ENCODE measurements at places on chromosomes 1 and 21. TPM values are rescaled to one million over a fixed set of nuclear protein-coding genes. Genes with fewer than 3 reads are reported as not detected.

GRCh38 chr1:150146849-150147542 is 2.7 kb upstream of the PLEKHO1 start:
- H3K27me3 ChIP-seq = peaks cover 36% of the 10 kb centered on the region
- peaks cover 10% of the 10 kb centered on the region for H3K4me1 ChIP-seq
- no peak for DNase-seq
- H3K4me3 ChIP-seq = no peak overlapping the region
- H3K36me3 ChIP-seq = peaks cover 2% of the 10 kb centered on the region

DNA sequence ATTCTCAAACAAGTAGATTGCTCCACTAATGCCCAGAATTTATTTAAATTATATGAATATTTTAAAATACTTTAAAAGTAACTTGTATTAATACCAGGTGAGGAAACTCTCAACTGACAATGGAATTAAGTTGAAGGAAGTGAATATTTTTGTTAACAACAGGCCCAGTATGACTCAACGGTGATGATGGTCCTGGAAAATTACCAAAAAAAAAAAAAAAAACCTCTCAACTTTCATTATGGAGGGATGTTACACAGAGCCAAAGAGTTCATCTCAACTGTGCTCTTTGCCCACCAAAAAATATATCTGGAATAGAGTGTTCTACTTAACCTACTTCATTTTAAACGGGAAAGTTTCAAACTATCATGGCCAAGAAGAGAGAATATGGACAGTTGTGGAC is 28.3 kb downstream of the CFH start:
- no peak for DNase-seq
- no peak overlapping the region for H3K27ac ChIP-seq
- H3K36me3 ChIP-seq = no peaks in the 10 kb centered on the region
- no peaks in the 10 kb centered on the region for H3K27me3 ChIP-seq
- H3K4me3 ChIP-seq = no peak overlapping the region
- no peaks in the 10 kb centered on the region for H3K4me1 ChIP-seq

DNA sequence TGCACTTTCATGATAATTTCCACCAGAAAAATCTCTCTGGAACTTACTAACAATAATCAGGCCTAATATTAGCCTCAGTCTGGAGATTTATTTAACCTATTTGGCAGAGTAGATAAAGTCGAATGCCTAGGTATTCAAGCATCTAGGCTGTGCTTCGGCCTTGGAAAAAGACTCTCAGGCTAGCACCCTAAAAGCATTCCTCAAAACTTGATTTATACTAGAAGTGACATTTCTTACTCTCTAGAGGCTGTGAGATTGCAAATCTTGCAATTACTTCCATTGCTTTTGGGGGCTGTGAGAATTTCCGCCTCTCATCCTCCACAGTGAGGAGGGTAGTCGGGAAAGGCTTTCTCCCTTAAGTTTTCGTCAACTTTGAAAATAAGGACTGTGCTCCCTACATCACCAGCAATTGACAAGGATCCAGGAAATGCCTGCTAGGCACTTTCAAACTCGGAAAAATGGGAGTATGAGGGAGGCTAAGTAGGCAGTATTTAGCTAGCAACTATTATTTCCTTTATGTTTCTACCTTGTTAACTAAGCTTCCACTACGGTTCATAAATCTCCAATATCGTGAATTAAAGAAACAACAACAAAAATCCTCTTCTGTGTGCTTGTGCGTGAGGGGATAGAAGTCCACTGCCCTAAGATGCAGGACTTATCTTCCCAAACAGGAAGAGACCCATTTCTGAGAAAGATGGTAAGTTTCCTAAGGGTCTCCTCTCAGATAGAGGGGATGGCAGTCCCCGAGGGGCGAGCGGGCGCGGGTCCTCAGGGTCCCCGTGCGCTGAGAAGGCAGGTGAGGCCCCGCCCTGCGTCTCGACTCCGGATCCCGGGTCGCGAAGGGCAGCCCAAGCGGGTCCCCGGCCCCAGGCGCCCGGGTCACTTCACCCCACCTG is 1.1 kb upstream of the LMO4 start:
- peak overlapping the region; percentile 80 for H3K4me3 ChIP-seq
- H3K27me3 ChIP-seq = no peaks in the 10 kb centered on the region
- H3K27ac ChIP-seq = peak overlapping the region; percentile 98
- no peak for DNase-seq

The RAB3B gene
- 0.27 TPM for polyA plus RNA-seq
